SK-N-SH treated with all-trans-retinoic acid at 6 μM for 48 hours (cell line): ENCODE measurements at places on chromosomes 3 and 15.

GRCh38 chr3:30495172-30496065 is 111.0 kb upstream of the TGFBR2 start:
- ATAC-seq, result no peak

DNA sequence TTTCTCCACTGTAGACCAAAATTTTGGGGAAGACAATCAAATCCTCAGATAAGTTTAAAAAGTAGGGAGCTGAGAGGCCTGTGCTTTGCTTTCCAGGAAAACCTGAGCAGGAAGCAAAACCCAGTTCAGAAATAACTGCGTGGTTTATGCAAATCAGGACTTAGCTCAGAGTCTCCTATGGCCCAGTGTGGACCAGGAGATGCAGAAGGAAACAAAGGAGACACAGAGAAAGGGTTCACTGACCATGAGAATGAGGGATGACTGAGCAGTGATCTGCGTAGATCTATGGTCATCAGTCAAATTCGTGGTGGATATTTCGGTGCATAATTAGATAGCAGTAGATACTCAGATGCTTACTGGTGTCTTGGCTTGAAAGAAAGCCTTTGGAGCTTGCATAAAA is 196.6 kb downstream of the TPRG1 start:
- no peak for ATAC-seq

- ATAC-seq, result no peak
Measured at GRCh38 chr3:116285781-116286421, 159.4 kb downstream of the LSAMP start.

- ATAC-seq, result peak; percentile 84
Measured at GRCh38 chr3:130276203-130276803, 69.2 kb upstream of the COL6A5 start.

GRCh38 chr3:55615694-55616295 is 128.7 kb upstream of the WNT5A start:
- no peak for ATAC-seq

GRCh38 chr15:64751464-64751863 is 23.9 kb downstream of the RBPMS2 start:
- no peak for ATAC-seq

- ATAC-seq, result no peak
Measured at GRCh38 chr3:189529889-189530471, 101.2 kb upstream of the TP63 start.

DNA sequence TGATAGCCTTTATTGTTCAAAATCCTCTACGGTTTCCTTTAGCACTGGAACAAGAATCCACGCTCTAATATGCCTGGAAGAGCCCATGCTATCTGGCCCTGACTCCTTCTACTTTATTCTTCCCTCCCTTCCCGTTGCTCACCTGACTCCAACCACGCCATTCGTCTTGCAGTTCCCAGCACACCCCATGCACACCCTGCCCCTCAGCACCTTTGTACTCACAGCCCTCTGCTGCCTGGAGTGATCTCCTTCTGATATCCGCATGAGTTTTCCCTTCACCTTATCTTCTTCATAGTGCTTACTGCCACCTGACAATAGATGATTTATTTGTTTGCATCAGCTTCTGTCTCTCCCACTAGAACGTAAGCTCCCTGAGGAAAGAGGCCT is 16.6 kb upstream of the BCL2A1 start:
- ATAC-seq, result no peak

- ATAC-seq, result no peak
Measured at GRCh38 chr3:195249057-195249770, 21.7 kb downstream of the XXYLT1 start.
